Amygdala (tissue), 56 donors: ENCODE measurements at places on chromosomes 6 and 20.

GRCh38 chr6:37776566-37776965 is 43.0 kb upstream of the ZFAND3 start:
- DNase-seq = no peak

- DNase-seq = peak; percentile 67
Measured at GRCh38 chr6:168060521-168060931, 18.5 kb downstream of the FRMD1 start.

- DNase-seq = no peak
Measured at GRCh38 chr6:36487698-36488097, 44.9 kb downstream of the KCTD20 start.

DNA sequence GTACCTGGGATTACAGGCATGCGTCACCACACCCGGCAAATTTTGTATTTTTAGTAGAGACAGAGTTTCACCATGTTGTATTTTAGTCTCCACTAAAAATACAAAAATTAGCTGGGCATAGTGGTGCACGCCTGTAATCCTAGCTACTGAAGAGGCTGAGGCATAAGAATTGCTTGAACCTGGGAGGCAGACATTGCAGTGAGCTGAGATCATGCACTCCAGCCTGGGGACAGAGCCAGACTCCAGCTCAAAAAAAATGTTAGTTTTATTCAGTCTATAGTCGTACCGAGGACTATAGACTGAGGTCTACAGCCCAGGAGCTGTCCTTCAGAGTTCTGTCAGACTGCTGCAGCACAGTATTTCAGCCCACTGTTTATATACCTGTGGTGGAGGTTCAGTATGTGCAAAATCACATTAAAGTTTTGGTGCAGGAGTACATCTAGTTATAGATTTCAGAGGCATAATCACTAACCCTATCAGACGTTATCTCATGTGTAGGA is 3.6 kb upstream of the CASP8AP2 start:
- no peak for DNase-seq

- no peak for DNase-seq
Measured at GRCh38 chr20:61765871-61766654, 299.6 kb downstream of the TAF4 start.
